ENCODE measurements at places on chromosomes 7 and 10.

DNA sequence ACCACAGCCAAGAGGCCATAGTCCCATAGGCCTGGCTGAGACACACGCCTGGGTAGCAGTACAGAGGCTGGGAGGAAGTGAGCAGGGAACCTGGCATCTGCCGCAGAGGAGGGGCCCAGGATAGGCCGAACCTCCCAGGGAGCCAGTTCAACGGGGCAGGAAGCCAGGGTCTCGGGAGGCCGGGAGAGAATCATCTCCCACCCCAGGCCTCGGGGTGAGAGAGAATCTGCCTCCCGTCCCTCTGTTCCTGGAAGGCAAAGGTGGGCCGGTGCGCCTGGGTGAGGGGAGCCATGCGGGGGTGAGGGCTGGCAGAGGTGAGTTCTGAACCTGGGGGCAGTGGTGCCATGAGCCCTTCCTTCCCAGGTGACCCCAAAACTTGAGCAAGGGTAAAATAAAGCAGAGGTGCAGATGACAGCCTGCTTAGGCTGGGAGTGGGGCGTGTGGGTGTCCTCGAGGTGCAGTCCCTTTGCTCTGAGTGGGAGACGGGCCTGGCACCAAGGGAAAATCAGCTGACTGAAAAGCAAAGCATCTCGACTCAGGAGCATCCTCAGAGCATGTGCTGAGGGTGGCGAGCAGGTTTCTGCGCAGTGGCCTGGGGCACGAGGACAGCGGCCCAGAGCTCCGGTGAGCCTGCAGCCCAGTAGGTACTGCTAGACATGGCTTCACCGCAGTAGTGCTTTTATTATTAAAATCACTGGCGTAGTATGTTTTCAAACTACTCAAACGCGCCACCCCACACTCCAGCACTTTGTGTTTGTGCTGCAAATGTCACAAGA lies 15.5 kb downstream of the AGAP3 start:
- no peak for DNase-seq

GRCh38 chr7:127938588-127938987 lies 92.6 kb downstream of the LRRC4 start:
- DNase-seq, result no peak

DNA sequence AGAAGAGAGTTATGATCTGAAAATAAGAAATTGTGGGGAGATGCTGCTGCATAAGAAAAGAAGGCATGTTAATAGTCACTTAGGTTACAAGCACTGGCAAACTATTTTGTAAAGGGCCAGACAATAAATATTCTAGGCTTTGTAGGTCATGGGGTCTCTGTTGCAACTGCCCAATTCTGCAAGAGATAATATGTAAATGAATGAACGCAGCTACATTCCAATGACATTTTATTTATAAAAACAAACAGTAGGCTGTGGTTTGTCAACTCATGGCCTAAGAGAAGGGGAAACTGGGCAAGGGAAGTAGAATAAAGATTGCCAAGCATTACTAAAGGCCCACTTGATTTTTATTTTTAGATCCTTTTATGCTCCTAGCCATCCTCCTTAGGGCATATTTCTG lies 133.1 kb downstream of the RAPGEF5 start:
- DNase-seq, result no peak

DNA sequence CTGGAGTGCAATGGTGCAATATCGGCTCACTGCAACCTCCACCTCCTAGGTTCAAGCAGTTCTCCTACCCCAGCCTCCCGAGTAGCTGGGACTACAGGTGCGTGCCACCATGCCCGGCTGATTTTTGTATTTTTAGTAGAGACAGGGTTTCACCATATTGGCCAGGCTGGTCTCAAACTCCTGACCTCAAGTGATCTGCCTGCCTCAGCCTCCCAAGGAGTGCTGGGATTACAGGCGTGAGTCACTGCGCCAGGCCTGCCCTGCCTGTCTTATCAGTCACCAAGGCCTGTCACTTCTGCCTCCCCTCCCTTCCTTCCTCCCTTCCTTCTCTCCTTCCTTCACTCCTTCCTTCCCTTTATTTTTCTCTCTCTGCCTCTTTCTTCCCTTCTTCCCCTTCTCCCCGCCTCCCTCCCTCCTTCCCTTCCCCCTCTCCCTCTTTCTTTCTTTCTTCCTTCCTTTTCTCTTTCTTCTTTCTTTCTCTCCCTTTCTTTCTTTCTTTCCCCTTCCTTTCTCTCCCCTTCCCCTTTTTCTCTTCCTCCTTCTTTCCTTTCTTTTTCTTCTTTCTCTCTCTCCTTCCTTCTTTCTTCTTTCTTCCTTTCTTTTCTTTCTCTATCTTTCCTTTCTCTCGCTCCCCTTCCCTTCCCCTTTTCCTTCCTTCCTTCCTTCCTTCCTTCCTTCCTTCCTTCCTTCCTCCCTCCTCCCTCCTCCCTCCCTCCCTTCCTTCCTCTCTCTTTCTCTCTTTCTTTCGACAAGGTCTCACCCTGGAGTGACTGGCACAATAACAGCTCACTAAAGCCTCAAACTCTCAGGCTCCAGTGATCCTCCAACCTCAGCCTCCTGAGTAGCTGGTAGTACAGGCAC lies 3.1 kb upstream of the ST7 start:
- no peak for DNase-seq

DNA sequence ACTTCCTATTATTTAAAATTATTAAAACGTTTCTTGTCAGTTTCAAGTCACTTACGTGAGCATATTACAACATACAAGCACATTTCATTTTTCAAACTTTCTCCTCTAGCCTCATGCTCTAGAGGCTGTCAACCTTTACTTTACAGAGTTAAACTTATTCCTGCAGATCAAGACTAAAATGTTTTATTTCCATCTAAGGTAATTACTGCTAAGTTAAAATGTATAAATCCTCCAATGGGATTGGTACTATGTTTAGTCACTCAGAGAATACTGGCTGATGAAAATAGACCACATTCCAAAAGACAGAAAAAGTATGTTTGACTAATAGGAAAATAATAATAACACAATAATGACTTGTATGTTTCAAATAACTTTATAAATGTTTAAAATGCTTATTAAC lies 8.4 kb upstream of the TRDMT1 start:
- no peak for DNase-seq

DNA sequence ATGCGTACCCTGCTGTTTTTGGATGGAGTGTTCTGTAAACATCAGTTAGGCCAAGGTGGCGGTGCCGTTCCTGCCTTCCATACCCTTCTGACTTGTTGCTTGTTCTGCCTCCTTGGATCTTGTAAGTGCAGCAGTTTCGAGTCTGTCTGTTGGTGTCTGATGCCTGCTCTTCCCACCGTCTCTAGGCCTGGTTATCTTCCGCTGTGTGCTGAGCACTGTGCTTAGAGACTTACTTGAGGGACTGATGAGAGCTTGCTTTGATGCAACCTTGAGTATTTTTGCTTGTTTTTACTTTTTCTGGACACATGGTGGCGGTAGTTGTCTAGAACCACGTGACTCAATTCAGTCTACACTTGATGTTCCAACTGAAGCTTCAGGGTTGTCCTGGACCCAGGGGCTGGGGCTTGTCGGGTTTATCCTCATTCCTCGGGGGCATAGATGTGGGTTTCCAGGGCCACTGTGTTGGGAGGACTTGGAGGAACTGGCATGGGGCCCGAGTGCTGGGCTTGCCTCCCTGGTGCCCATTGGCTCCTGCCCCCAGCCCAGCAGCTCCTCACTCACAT lies 14.4 kb upstream of the SPRN start:
- DNase-seq, result peak; percentile 47

DNA sequence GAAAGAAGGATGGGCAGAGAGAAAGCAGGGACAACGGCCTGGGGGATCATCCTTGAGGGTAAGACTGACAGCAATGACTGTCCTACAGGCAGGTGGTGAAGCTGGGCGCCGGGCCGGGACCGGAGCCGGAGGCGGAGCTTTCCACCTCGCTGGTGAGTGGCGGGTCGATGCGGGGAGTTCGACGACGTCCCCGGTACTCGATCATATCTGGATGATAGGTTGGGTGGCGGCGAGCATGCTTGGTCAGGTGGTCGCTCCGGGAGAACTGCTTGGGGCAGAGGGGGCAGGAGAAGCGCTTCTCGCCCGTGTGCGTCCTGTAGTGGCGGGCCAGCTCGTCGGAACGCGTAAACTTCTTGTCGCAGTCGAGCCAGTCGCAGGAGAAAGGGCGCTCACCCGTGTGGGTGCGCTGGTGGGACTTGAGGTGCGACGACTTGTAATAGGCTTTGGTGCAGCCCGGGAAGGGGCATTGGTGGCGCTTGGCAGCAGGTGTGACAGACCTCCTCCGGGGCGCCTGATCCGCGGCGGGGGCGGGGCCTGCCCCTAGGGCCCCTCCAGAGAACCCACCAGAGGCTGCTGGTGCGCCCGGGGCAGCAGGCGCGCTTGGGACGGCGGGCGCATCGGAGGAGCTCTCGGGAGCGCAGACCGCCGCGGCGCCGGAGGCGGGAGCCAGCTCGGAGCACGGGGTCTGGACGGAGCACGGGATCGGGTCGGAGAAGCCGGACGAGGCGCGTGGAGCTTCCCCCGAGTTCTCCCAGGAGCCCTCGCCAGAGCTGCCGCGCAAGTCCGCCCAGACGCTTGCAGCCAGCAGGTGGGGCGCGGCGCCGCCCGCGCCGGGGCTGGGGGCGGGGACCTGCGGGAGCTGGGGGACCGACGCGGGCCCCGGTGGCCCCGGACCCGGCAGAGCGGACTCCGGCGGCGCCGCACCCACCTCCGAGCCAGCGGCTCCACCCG lies 752 bp downstream of the KLF14 start:
- DNase-seq, result no peak

DNA sequence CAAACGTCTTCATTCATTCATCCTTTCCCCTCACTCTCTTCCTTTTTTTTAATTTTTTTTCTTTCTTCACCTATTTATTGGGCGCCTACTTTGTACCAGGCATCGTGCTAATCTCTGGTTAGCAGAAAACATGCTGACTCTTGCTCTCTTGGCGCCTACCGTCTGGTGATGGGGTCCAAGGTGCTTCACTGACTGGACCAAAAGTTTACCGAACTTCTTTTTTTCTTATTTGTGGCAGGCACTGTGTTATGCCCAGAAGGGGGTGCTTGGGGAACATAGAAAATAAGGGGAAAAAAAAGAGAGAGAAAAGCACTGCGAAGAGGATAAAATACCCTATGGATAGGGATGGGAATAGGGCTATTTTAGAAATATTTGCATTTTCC lies 505 bp upstream of the FAM204A start:
- DNase-seq, result no peak

GRCh38 chr7:158834878-158835784 lies 5.8 kb upstream of the ESYT2 start:
- DNase-seq, result peak; percentile 78

DNA sequence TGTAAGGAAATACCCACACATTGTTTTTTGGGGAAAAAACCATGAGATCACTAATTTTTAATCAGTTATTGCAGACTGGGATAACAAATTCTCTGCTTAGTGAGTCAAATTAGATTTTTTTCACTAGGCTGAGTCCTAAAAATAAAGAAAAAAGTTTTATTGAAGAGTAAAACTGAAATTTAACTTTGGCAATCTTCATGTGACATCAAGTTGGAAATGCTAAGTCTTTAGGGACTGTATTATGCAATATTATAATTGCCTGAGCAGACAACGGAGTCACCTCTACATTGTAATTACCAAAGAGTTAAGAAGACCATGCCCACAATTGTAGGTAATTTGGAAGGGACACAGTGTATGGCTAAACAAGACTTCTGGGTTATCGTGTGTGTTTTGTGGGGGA lies 2.2 kb upstream of the CLEC5A start:
- DNase-seq, result no peak

- DNase-seq, result peak; percentile 74
Measured at GRCh38 chr7:46162609-46163008, 241.5 kb upstream of the IGFBP3 start.

GRCh38 chr10:32372000-32372875 lies 25.3 kb upstream of the EPC1 start:
- no peak for DNase-seq

DNA sequence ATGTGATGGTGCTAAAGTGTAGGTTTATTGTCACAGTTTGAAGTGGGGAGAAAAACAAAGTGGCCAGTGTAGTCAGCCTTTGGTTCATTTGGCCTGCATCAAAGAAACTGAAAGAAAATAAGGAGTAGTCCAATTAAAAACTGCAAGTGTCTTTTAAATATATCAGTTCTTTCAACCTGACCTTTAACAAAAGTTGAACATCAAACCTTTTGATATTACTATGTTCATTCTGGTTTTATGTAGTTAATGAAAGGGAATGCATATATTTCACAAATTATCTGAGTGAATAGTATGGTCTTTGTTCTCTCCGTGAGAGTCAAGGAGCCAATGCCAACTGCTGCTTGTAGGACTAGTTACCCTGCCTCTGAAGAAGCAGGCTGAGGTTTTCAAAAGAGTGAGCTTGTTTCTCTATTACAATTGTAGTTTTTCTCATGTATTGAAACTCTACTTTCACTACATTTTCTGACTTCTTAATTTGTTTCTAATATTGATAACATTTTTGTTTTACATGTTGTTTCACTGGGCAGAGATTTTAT lies 1160.8 kb upstream of the LRRTM3 start:
- DNase-seq, result no peak

DNA sequence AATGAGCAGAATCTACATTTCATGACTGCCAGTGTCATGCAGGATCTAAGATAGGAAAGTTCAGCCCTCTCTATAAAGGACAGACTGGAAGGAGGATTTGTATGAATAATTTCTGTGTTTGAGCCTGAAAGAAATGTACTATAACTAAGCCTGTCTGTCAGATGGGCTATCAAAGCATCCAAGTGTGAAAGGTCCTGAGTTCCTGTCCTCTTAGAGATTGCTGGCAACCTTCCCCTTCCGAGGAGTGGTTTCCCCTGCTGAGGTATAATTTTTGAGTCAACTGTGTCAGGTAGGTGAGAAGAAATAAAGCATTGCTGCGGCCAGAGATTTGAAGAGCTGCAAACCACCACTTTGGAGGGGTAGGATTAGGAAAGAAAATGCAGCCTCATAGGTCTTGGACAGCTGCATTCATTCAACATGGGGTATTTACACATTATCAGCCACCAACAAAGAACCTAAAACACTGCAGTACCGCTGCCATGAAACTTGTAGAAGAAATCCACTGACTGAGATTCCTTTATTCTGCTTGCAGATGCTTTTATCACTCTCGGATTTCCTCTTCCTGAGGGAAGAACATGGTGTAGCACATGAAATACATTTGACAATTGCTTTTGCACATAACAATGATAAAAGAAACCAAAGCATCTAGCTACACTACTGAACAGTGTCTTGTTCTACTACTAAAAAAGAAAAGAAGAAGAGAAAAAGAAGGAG lies 189.1 kb downstream of the DGKI start:
- no peak for DNase-seq

- no peak for DNase-seq
Measured at GRCh38 chr7:41459623-41460261, 243.1 kb downstream of the INHBA start.

DNA sequence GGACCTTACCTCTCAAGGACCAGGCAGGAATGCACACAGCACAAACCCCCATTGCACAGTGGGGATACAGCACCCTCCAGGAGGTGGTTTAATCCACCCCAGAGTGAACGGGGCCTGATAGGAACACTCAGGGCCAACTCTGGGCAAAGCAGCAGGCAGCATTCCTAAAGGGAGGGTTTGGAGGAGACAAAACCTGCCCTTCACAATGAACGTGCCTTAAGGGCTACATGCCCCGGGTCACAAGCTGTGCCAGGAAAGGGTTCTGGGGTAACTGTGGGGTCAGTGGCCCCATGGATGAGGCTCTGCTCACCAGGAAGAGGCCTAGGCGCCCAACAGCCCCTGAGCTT lies 1.1 kb downstream of the GPRIN2 start:
- no peak for DNase-seq

- DNase-seq, result no peak
Measured at GRCh38 chr10:113562704-113563103, 9.9 kb downstream of the HABP2 start.

- DNase-seq, result peak; percentile 89
Measured at GRCh38 chr7:55140221-55140940, 121.6 kb downstream of the EGFR start.

- peak; percentile 91 for DNase-seq
Measured at GRCh38 chr10:44195112-44196007, 189.5 kb downstream of the CXCL12 start.

GRCh38 chr7:48183965-48184364 lies 12.7 kb downstream of the ABCA13 start:
- no peak for DNase-seq

Measured in esophagus muscularis mucosa (tissue), 4 donors.